Ascending aorta (tissue), 2 donors: ENCODE measurements at places on chromosomes 12 and 14. TPM values are rescaled to one million over a fixed set of nuclear protein-coding genes. Genes with fewer than 3 reads are reported as not detected.

The CD163L1 gene
- total RNA-seq, result not detected

The KLHDC1 gene
- total RNA-seq, result not detected

The GDF3 gene
- not detected for total RNA-seq

GRCh38 chr14:64400829-64401459 lies 12.8 kb downstream of the MTHFD1 start:
- no peak for DNase-seq
- H3K36me3 ChIP-seq, result no peaks in the 10 kb centered on the region
- no peaks in the 10 kb centered on the region for H3K4me1 ChIP-seq
- H3K4me3 ChIP-seq, result no peak overlapping the region
- no peak overlapping the region for H3K27ac ChIP-seq

GRCh38 chr14:93010522-93011140 lies 87.7 kb downstream of the CHGA start:
- DNase-seq, result no peak
- H3K27me3 ChIP-seq, result no peaks in the 10 kb centered on the region
- H3K27ac ChIP-seq, result no peak overlapping the region
- H3K4me1 ChIP-seq, result peaks cover 15% of the 10 kb centered on the region
- H3K4me3 ChIP-seq, result no peak overlapping the region
